COLO829 (cell line): ENCODE measurements at places on chromosomes 1 and 21.

DNA sequence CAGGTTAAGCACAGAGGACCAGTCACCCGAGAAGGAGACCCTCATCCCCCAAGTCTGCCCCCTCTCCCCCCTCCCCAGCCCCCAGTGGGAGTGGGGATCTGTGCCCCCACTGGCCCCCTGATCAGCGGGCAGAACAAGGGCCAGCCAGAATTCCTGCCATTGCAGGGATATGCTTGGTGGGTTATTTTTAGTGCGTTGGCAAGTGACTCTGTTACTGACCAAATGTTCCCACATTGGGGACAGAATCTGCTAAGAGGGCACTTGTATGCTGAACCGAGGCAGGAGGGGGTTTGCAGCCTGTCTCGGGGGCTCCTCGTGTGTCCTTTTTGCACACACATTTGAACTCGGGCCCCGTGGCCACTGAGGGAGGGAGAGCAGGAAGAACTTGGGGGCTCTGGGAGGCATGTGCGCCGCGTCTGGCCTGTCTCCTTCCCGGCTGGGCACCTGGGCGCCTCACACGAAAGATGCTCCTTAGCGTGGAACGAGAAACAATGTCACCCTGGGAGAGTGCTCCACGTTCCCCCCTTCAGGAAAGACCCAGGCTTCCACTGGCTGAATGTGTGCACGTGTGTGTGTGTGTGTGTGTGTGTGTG, 66.4 kb upstream of the CASZ1 start:
- no peak for DNase-seq

- no peak for DNase-seq
Measured at GRCh38 chr1:125066385-125066784, 3881.6 kb downstream of the SRGAP2C start.

- DNase-seq = no peak
Measured at GRCh38 chr21:40333731-40334130, 466.5 kb downstream of the PCP4 start.

GRCh38 chr1:156851779-156852417, 7.0 kb downstream of the INSRR start:
- no peak for DNase-seq

- no peak for DNase-seq
Measured at GRCh38 chr21:45846373-45847160, 135.0 kb upstream of the COL6A1 start.

- DNase-seq = no peak
Measured at GRCh38 chr1:102219463-102219862, 222.7 kb upstream of the OLFM3 start.

- DNase-seq = no peak
Measured at GRCh38 chr1:43309405-43310025, 8.7 kb downstream of the TIE1 start.

DNA sequence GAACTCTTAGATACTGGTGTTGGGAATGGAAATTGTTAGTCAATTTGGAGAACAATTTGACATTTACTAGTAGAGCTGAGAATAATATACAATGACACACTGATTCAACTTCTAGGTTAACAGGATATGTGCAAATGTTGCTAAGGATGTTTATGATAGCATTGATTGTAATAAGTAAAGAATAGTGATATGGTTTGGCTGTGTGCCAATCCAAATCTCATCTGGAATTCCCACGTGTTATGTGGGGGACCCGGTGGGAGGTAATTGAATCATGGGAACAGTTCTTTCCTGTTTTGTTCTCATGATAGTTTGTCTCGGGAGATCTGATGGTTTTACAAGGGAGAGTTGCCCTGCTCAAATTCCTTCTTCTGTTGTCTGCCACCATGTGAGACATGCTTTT, 302.4 kb upstream of the TMPRSS15 start:
- peak; percentile 13 for DNase-seq

DNA sequence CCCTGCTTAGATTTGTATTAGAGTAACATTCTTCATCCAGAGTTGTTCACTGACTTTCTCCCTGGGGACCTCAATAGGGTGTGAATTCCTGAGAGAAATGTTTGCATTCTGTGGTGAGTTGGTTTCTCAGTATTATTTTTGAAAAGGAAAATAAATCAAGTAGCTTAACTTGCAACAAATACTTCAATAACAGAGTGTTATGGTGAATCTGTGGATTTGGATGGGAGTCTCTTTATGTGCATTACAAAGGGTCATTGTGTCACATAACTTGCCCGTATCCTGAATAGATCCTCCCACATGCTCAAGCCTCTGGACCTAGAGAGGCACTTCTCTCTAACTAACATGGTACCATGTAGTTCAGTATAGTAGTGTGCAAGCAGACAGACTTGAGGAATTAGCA, 68.4 kb upstream of the IPO9 start:
- DNase-seq = peak; percentile 74

DNA sequence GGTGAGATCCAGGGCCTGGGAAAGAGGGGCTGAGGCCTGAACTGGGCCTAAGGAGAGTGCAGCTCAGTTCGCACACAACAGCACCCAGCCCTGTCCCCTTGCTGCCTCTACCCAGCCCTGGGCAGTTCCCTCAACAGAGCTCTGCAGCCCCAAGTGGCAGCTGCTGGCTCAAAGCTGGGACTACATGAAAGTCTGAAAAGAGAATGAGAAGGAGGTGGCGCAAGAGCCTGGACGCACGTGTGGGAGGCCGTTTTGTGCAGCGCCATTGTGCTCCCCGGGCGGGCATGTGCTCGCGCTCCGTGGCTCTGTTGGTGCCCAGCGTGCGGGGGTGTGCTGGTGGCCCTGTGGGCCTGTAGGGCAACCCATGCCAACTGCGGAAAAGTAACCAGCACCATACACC, 10.3 kb downstream of the GPR37L1 start:
- no peak for DNase-seq

- DNase-seq = no peak
Measured at GRCh38 chr1:108679586-108680213, 12.4 kb upstream of the PRPF38B start.

DNA sequence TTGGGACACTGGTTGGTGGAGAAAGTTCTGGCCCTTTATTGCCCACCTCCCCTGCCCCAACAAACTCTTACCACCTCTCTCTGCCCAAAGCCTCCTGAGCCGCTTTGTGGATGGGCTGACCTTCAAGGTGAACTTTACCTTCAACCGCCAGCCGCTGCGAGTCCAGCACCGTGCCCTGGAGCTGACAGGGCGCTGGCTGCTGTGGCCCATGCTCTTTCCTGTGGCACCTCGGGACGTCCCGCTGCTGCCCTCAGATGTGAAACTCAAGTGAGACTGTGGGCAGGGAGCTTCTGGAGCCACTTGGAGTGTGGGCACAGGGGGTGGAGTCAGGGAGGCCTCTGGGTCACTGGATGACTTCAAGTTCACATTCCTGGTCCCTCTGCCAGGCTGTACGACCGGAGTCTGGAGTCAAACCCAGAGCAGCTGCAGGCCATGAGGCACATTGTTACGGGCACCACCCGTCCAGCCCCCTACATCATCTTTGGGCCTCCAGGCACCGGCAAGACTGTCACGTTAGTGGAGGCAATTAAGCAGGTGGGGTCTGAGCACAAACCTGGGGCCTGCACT, 12.5 kb downstream of the RHOC start:
- no peak for DNase-seq

GRCh38 chr1:25723250-25723880, 76.6 kb upstream of the SELENON start:
- no peak for DNase-seq

- no peak for DNase-seq
Measured at GRCh38 chr1:68016381-68016780, 34.0 kb downstream of the DIRAS3 start.

GRCh38 chr1:26530895-26531598, 1.5 kb downstream of the RPS6KA1 start:
- DNase-seq = no peak

DNA sequence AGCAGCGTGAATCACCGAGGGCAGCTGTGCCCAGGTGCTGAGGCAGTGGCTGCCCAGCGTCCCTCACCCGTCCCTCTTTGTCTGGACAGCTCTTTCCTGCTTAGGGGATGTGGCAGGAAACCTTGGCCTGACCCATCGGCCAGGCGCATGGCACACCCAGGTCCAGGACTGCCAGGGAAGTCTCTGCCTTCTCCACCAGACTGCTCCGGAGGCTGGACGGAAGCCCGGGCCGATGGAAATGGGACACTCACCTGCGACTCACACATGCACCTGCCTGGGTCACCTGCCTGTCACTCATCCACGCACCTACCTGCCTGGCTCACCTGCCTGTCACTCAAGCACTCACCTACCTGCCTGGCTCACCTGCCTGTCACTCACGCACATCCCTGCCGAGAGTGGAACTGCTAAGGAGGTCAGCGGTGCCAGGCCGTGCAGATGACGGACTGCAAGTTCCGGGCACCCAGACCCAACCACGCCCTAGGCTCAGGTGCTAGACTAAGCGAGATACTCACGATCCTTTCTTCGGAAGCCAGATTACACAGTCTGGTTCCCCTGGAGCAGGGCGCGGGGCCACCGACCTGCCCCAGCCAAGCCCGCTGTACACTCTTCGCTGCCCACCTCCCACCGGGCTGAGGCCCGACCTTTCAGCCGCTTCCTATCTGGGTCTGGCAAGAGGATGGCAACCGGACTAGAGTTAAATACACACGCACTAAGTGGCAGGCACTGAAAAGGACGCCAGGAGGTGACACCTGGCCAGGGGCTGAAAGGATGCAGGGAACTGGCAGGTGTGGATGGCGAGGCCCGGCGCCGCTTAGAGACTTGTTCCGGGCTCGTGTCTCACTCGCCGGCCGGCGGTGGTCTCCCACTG, 1.1 kb downstream of the UBE2J2 start:
- no peak for DNase-seq

- DNase-seq = no peak
Measured at GRCh38 chr21:28269173-28269572, 723.5 kb downstream of the LTN1 start.

DNA sequence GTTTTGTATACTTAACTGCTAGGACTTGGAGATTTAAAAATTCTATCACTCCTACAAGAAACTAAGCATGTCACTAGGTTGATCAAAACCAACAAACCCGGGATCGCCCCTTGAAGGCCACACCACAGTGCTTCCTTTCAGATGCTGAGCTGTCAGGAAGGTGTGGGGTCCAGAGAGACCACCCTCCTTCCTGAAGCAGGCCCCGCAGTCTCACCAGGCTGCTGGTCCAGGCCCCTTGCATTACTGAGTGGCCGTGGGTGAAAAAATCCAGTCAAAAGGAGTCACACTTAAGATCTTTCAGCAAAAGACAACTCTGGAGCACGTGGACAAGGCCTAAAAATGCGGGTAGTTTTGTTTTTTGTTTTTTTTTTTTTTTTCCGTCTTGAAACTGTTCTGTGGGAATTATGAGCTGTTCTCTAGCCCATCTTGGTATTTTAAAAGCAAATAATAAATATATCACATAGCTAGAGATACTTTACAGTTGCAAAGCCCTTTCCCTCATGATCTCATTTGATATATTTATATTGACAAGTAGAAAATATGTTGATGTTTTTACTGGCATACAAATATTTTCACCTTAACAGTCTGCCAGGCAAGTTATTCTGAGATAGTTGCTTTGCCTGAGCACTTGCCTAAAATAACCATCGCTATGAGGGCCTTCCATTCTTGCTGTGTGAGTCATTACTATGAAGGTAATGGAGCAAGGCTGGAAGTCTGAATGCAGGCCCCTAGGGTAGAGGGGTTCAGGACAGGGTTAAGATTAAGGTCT, 73.1 kb upstream of the EDEM3 start:
- peak; percentile 43 for DNase-seq

- no peak for DNase-seq
Measured at GRCh38 chr1:184588701-184589100, 166.0 kb downstream of the EDEM3 start.
